ENCODE measurements at places on chromosomes 4 and X.

DNA sequence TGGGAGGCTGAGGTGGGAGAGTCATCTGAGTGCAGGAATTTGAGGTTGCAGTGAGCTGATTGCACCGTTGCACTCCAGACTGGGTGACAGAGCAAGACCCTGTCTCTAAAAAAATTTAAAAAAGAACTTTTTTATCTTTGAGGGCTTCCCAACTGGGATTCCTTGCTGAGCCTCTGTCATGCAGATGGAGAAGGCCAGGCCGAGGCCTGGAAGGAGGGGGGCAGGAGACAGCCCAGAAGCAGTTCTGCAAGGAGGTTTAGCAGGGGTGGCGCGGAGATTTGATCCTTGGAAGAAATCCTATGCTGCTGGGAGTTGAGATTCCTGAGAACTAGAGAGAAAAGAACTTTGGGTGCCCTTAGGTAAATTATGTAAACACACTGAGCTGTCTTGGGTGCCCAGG is 2.5 kb upstream of the ARSD start:
- DNase-seq: no peak

GRCh38 chr4:153061971-153062370 is 125.8 kb downstream of the FHDC1 start:
- no peak for DNase-seq

GRCh38 chr4:53019485-53020382 is 157.6 kb downstream of the RASL11B start:
- no peak for DNase-seq

- no peak for DNase-seq
These were observed 1222.9 kb upstream of the PRKX start for GRCh38 chrX:4936315-4936714.

DNA sequence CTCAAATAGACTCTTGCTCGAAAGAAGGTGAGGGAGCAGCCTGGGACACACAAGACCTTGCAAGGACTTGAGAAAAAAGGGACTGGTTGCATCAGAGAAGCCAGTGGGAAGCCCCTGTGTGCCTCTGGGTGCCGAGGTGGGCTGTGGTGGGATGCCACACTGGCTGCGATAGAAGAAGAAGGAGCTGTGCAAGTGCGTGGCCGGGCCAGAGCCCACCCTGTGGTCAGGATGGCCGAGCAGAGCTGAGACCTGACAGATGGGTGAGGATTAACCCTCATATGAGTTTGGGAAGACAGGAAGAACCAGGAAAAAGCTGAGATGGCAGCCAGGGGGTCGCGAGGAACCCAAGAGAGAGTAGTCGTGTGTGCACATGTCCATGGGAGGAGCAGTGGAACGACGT is 44.6 kb upstream of the HGFAC start:
- no peak for DNase-seq

- peak; percentile 54 for DNase-seq
These were observed 24.8 kb downstream of the PDGFC start for GRCh38 chr4:156946516-156947424.
